ENCODE measurements at places on chromosomes 2 and 18. TPM values are rescaled to one million over a fixed set of nuclear protein-coding genes. Genes with fewer than 3 reads are reported as not detected.

Gene CYP27A1
- 16.4 TPM for total RNA-seq

Gene MAP3K19
- total RNA-seq: not detected

Gene STPG4
- 0.33 TPM for total RNA-seq

Gene CIAO1
- total RNA-seq: 79.2 TPM

Gene ABCG8
- not detected for total RNA-seq

Gene SAG
- total RNA-seq: not detected

Gene ANKRD36C
- total RNA-seq: 47.7 TPM

Gene IL36A
- not detected for total RNA-seq

Gene FASTKD1
- total RNA-seq: 45.7 TPM

Gene RAX
- total RNA-seq: not detected

Gene B3GNT7
- 6.5 TPM for total RNA-seq

Gene WDR33
- total RNA-seq: 69.0 TPM

Gene MARCO
- not detected for total RNA-seq

Gene TBR1
- total RNA-seq: not detected

Gene LRP1B
- total RNA-seq: 0.57 TPM

Gene CCDC74B
- 10.9 TPM for total RNA-seq

Gene MATN3
- total RNA-seq: 3.1 TPM

Gene ADD2
- 1.1 TPM for total RNA-seq

Gene SLC4A3
- total RNA-seq: 19.7 TPM

Gene FEV
- 15.6 TPM for total RNA-seq

Gene ABCG5
- not detected for total RNA-seq

Gene REG1A
- total RNA-seq: 0.51 TPM

Gene CCDC74A
- 11.8 TPM for total RNA-seq

Gene IL1RN
- not detected for total RNA-seq

Gene RBM43
- total RNA-seq: 4.7 TPM
